ENCODE measurements at places on chromosomes 2 and 18.

GRCh38 chr2:46438794-46439193 is 40.6 kb upstream of the TMEM247 start:
- DNase-seq = no peak

GRCh38 chr18:72895548-72895947 is 27.8 kb upstream of the NETO1 start:
- no peak for DNase-seq

- no peak for DNase-seq
Measured at GRCh38 chr18:40789286-40789685, 1165.7 kb upstream of the PIK3C3 start.

DNA sequence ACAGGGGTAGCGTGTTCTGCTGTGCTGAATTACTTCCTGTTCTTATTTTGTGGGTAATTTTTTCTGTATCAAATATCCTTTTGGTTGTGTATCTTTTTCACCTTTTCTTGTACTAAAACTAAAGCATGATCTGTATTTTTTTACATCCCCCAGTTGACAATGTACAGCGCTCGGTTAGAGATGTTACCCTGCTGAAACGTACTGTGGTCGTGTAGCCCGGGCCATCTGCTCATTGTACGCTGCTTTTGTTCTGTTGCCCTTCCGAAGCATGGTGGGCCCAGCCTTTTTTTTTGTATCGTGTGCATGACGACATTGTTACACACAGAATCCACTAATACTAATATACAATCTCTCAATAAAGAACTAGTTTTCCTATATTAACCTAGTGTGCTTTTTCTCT is 233.1 kb downstream of the HAUS1 start:
- no peak for DNase-seq

- no peak for DNase-seq
Measured at GRCh38 chr18:48106976-48107781, 176.7 kb upstream of the SMAD2 start.

All from activated CD4-positive, CD25-positive, alpha-beta regulatory T cell treated with anti-CD3 and anti-CD28 coated beads, Interleukin-2, amount 50 U/mL, for 16 hours (primary cell).